Activated naive CD8-positive, alpha-beta T cell treated with anti-CD3 and anti-CD28 coated beads for 36 hours (primary cell): ENCODE measurements at places on chromosomes 3 and 15.

GRCh38 chr3:126782536-126782935, 78.5 kb downstream of the CHCHD6 start:
- no peak for DNase-seq

- DNase-seq, result no peak
These were observed 9.0 kb downstream of the IGDCC4 start for GRCh38 chr15:65413760-65414144.

- no peak for DNase-seq
These were observed 58.2 kb upstream of the SEC61A1 start for GRCh38 chr3:127994011-127994410.

GRCh38 chr3:109927161-109927560, 589.8 kb upstream of the DPPA4 start:
- no peak for DNase-seq

DNA sequence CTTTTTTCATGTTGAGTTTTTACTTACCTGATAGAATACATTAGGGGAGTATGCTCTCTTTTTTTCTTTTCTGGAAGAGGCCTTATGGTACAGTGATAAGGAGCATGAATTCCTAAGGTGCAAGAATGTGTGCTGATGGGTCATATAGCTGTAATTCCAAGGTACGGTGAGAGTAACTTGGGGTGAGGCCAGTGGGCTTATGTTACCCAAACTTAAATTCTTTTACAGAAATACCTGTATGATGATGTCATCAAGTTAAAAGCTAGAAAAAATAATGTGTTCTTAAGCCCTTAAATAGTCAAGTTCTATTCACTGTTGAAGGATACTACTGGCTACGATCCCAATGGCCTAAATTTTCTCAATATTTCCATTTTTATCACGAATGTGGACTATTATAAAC, 111.2 kb downstream of the GMPS start:
- no peak for DNase-seq

- no peak for DNase-seq
These were observed 760 bp downstream of the FANCI start for GRCh38 chr15:89244574-89244903.

GRCh38 chr3:21407743-21408142, 343.3 kb downstream of the ZNF385D start:
- no peak for DNase-seq

- DNase-seq, result no peak
These were observed 44.5 kb upstream of the BOC start for GRCh38 chr3:113166719-113167492.

DNA sequence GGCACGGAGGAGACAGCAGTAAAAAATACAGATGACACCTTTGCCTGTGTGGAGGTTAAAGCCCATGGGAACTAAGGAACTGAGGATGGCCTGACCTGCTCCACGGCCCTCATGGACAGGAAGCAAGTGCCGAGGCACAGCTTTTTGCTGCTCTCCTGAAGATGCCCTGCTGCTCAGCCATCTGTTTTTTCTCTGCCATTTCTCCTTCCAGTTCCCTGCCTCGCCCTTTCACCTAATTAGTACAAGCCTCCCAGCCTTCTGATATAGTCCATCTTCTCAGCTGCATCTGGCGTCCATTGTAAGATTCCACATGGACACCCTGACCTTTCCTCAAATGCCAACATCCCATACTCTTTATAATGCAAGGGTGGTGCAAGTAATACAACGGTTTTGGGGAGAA, 11.8 kb upstream of the CXCR6 start:
- DNase-seq, result no peak

GRCh38 chr3:42031808-42032480, 59.2 kb upstream of the TRAK1 start:
- no peak for DNase-seq

DNA sequence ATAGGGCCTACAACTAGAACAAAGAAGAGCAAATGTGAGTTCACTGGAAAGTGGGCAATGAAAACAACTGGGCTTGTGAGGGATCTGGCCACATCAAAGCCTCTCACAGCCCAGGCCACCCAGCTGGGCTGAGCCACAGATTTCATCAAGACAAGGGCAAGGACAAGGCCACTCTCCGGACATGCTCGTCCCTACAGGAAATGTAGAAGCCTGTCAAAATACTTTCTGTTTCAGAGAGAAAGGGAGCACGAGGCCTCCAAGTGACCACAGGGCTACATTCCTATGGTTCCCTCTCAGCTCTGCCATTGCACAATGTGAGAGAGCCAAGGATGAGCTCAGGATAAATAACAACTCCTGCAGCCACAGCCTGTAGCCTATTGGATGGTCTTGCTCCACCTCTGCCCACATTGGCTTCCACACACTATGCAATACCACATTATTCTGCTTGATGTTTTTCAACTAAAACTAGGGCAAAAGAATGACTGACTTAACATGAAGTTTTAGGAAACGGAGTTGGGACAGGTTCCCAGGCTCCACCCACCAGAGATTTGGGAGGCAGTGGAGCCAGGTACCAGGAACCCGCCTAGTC, 12.1 kb downstream of the TBC1D2B start:
- no peak for DNase-seq

DNA sequence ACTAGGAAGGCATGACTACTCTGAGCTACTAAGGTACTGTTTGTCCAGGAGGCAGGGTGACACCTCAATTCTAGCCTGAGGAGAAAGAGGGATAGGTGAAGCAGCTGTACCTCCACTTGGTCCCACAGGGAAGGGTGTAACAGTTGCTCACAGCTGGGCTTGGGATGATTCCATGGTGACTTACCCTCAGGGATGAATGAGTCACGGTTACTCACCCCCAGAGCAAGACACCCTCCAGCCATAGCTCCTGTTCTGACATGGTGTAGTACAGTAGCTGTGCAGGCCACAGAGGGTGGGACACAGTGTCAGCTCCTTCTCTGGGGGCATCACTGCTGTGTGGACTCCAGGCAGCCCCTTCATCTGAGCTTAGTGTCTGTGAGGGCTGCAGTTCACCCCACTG, 868.6 kb upstream of the SEMA6D start:
- no peak for DNase-seq

DNA sequence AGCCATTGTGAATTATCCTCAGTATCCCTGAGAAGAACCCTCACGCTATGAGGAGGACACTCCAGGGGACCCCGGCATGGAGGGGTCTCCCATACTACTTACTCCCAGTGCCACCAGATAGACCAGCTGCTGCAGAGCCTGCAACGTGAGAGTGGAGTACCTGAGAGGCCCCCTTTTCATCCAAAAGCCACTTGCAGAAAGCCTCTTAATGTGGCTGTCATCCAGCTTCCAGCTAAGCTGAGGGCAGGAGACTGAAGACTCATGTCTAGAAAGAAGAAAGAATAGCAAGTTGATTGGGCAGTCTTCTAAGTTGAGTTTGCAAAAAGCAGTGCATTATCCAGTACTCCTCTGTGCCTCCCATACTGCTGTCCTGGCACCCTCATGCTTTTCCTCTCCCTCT, 27.3 kb upstream of the MNS1 start:
- DNase-seq, result no peak

- no peak for DNase-seq
These were observed 360.2 kb downstream of the ZNF385D start for GRCh38 chr3:21390856-21391255.

GRCh38 chr3:169246158-169246557, 417.4 kb downstream of the MECOM start:
- no peak for DNase-seq

DNA sequence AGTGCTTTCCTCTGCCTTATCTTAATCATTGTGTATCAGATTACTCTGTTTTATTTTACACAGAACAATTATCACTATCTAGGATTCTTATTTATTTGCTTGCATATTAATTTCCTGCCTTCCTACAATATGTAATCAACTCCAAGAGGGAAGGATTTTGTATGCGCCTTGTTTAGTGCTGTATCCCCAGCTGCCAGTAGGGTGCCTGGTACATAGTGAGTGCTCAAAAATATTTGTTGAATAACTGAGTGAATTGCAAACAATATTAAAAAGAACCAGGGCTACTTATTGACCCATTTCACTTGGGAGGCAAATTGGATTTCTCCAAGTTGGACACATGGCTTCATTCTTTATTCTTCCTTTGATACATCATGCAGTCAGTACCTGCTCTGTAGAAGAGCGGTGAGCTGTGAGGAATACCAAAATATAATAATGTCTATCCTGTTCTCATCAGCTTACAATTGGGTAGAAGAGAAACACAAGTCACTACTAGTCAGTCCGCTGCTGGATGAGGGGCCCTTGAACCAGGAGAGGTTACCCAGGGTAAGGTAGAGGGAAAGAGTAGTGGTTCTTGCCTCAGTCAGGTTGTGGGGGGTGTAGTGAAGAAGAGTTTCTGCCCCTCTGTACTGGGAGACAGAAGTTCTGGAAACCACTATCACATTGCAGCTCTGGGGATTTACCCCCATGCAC, 233.9 kb upstream of the ZBTB20 start:
- DNase-seq, result no peak

DNA sequence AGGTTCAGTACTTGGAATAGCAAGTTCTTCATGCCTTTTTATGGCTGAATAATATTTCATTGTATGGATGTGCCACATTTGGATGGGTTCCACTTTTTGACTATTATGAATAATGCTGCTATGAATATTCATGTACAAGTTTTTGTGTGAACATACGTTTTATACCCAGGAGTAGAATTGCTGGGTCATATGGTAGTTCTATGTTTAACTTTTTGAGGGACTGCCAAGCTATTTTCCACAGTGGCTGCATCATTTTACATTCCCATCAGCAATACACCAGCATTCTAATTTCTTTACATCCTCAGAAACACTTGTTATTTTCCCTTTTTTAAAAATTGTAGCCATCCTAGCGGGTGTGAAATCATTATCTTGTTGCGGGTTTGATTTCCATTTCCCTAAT, 76.0 kb upstream of the PRR20G start:
- no peak for DNase-seq

GRCh38 chr3:180011927-180012326, 24.8 kb downstream of the PEX5L start:
- no peak for DNase-seq

GRCh38 chr3:32288819-32289218, 50.3 kb downstream of the CMTM8 start:
- DNase-seq, result no peak

- DNase-seq, result no peak
These were observed 45.3 kb upstream of the MAGEF1 start for GRCh38 chr3:184757022-184757651.

DNA sequence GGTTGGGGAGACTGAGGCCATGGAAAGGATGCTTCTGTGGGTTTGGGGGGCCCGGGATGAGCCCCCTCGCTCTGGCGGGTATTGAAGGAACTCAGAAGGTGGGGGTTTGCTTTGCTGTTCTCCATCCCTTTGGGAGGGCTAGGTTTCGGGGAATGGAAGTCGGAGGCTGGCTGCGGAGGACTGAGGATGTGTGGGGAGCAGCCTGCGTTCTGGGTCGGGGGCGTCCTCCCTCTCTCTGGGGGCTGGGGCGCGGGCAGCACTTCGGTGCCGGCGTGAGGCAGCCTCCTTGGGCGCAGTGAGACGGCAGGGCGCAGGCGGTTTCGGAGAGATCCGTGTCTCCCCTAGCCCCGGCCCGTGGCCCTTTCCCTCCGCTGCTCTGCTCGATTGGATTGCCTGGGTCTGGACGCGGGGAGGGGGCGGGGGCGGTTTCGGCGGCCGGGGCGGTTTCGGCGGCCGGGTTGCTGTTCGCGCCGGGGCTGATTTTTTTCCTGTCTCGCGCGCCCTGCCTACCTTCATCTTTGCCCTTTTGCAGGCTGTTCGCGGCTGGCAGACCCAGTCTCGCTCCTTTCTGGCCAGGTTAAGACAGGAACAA, 1.4 kb downstream of the PTPRG start:
- DNase-seq, result no peak

DNA sequence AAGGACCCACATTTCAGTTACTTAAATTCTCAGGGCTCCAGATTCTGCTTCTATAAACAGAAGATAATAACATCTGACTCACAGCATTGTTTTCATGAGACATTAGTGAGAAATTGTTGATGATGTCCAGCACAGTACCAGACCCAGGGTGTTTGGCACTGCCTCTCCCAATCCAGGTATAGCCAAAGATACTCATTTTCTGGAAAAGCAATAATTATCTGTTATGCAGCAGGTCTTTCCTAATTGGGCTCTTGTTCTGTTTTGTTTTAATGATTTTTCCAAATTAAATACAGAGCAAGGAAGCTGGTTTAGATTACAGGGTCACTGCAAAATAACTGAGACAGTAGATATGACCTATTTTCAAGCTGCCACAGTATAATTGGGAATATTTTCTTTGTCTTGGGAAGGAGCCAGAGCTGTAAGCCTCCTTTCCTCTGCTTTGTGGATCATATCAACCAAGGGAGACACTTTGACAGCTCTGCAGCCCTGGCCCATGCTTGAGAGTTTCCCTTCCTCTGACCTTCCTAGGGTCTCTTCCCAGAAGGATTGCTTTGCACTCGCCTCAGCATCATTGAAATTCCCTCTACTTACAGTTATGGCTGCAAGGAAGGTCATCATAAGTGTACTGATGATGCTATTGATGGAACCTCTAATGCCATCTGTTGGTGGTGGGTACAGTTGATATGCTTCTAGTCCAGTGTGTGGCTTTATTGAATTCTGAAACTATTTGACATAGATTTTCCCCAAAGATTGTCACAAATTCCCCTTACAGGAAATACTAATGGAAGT, 522.4 kb upstream of the ADAMTS9 start:
- no peak for DNase-seq

DNA sequence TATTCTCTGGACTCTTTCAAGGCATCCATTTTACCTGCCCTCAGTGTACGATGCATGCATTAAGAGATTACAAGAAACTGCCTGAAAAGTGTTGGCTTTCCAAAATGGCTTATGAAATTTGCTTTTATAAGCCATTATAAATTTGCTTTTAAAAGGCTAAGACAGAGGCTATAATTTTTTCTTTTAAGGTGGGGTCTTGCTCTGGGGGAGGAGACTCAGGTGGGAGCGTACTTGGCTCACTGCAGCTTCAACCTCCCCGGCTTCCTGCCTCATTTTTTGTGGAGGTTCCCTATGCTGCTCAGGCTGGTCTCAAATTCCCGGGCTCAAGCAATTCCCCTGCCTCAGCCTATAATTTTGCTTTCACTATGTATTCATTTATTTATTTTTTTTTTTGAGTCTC, 17.6 kb downstream of the TRA2B start:
- DNase-seq, result no peak

GRCh38 chr15:92811148-92811913, 88.8 kb upstream of the CHD2 start:
- no peak for DNase-seq

DNA sequence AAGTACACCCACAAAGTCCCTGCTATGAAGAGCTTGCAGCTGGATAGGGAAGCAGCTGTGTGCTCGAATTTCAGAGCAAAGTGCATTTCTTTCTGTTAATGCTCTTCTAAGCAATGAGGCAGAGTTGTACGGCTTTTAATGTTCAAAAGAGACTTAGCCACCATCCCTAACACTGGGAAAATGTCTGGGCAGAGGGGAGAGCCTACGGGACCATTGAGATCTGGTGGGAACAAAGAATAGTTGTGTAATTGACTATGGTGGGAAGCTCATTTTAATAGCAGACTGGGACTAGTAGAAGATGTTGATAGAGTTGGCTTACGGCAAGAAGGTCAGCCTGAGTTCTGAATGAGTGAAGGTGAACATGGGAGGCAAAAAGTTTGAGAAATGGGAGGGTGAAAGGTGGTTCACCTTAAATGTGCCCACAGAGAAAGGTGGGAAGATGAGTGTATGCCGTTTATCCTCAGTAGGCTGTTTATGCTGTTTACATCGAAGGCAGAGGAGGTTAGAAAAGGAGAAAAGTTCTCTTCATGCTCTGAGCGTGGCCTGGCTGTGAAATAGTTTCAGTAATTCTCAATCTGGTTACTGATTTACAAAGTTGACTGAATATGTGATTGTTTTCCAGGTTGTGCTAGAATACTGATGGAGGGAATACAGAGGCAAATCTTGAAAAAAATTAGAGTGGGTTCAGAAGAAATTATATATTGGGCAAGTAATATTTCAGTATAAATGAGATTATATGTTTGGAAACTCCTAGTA, 22.9 kb upstream of the UTS2B start:
- DNase-seq, result no peak

GRCh38 chr15:80780416-80781221, 1.4 kb downstream of the CEMIP start:
- peak; percentile 38 for DNase-seq
